NCI-H1105 treated with DMSO at 0.1 percent for 48 hours (cell line): ENCODE measurements at places on chromosomes 16 and 17.
A peak's percentile ranks its signal among the peaks of the same experiment; 100 is the strongest.

DNA sequence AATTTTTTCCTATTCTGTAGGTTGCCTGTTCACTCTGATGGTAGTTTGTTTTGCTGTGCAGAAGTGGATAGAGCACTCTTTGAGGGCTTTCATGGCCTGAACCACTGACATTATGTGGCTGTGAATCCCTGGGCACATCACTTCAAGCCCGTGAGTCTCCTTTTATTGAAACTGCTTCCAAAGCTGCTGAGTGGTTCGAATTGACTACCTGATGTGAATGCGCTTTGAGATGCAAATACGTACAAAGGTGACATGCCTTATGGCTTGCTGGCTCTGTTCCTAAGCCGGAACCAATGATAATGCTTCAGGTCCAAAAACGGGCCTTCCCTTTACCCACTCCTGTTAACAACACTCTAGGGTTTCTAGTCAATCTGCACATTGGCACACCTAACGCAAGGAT is 34.3 kb downstream of the ASPA start:
- DNase-seq, result no peak

GRCh38 chr16:31430380-31431052 is 2.4 kb upstream of the COX6A2 start:
- no peak for DNase-seq

GRCh38 chr16:62954144-62955032 is 918.1 kb upstream of the CDH8 start:
- no peak for DNase-seq

GRCh38 chr16:69564845-69565670 is 708 bp upstream of the NFAT5 start:
- no peak for DNase-seq

- DNase-seq, result no peak
Measured at GRCh38 chr16:31327646-31328225, 27.2 kb upstream of the ITGAX start.

DNA sequence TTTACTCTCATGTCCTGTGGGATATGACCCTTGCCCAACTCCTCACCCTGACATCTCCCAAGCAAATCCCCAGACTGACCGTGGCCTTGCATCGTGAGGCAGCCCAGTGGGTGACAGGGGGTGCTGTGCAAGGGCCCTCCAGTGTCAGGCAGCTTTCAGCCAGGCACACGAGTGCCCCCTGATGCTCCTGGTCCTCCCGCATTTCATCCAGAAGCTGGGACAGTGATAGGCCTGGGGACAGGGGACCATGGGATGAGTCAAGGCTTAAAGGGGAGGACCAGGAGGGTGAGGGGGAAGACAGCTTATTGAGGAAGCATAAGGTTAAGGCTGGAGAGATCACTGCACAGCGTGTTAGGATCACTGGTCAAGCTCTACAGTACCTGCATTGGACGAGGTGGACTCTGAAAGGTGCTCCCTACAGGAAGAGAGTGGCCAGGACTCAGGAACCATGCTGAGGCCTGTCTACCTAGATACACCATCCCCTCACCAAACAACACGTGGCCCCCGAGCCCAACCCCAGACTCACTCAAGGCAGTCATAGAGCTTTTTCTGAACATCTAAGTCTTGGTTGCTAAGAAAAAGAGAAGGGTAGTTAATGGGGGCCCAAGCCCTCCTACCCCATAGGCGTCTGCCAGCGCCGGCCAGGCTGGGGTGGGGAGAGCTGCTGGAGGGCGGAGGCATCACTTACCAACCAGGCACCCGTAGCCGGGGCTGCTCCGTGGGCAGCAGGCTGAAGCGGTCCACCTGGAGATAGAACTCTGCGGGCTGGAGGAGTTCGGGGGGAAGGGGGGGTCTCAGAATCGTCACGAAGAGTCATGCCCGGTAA is 998 bp downstream of the ACD start:
- DNase-seq, result no peak

DNA sequence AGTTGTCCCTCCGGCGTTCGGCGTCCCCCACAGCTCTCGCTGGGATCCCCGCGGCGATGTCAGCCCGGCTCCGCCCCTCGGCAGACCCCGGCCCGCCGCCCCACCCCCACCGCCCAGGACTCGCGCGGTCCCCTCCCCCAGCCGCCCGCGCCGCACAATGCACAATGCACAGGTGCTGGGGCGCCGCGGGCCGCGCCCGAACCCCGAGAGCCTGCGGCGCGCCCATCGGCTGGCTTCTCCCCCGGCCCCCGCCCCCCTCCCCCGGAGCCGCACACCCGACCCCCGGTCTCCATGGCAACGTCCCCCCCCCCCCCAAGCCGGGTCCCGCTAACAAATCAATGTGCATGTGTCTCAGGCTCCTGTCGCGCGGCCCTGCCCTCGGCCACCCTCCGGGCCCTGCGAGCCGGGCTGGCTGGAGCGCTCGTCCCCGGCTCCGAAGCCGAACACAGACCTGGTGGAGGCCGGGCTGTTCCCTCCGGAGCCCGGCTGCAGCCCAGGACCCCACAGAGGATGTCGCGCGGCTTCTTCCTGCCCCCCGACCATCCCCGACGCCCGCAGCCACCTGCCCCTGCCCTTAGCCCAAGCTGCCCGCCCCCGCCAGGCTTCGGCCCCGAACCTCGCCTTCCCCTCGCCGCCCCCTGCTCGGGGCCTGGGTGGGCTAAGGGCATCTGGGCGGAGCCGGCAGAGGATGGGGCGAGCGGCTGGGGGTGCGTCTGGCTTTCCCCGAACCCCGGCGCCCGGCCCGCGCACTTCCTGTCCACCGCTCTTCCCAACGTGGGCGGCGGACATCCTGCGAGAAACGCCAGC is 818 bp upstream of the CBX8 start:
- DNase-seq, result peak; percentile 58

GRCh38 chr17:64083563-64084085 is 46.3 kb downstream of the ERN1 start:
- DNase-seq, result no peak

DNA sequence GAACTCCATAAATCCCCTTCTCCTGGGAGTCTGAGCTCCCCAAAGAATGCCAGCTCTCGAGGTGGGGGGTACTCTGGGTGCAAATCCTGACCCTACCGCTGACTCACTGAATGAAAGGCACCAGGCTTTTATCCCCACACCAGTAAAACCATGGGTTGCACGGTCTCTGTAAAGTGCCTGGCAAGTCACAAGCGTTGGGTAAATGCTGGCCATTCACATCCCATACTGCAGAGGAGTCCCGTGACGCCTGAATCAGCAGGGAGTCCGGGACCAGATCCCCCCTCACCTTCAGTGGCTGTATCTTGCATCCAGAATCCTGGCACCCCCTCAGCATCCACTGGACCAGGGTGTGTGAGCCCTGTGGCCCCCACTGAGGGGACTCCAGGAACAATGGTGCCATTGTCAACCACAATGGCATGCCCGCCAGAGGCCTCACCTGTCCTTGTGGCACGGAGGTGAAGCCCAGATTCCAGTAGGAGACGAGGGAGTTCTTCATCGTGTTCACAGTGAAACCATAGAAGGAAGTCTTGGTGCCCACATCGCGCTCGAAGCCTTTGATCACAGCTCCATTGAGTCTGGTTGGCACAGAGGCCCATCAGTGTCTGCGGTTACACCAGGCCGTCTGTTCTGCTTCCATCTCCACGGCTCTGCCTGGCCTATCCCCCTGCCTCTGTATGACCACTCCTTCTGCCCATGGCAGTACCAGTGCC is 13.3 kb downstream of the ST6GALNAC2 start:
- no peak for DNase-seq

DNA sequence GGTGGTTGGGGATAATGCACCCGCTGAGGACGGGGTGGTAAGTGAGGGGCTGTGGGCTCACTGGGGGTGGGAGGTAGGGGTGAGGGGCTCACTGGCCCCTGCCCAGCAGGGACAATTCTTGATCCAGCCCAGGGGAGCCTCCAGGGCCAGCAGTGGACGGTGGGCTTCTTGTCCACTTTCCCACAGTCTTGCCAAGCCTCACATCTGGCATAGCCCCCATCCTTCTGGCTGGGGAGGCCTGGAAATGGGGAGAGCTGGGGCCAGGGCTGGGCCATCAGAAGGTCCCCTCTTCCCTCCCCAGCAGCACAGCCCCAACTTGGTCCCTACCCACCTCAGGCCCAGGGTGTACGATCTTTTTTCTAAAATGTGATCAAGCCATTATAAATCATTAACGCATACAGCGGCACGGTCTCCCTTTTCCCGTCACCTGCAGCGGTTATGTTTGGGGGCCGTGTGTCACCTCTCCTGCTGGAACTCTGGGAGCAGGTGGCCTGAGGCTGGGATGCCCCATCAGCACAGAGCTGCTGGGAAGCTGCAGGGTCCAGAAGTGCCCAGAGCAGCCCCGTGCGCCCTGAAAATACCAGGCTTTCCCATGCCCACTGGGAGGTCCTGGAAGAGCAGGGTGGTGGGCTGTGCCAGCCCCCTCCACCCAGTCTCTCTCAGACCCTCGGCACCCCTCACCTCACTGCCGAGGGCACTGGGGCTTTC is 7.2 kb upstream of the SETD6 start:
- DNase-seq, result no peak

DNA sequence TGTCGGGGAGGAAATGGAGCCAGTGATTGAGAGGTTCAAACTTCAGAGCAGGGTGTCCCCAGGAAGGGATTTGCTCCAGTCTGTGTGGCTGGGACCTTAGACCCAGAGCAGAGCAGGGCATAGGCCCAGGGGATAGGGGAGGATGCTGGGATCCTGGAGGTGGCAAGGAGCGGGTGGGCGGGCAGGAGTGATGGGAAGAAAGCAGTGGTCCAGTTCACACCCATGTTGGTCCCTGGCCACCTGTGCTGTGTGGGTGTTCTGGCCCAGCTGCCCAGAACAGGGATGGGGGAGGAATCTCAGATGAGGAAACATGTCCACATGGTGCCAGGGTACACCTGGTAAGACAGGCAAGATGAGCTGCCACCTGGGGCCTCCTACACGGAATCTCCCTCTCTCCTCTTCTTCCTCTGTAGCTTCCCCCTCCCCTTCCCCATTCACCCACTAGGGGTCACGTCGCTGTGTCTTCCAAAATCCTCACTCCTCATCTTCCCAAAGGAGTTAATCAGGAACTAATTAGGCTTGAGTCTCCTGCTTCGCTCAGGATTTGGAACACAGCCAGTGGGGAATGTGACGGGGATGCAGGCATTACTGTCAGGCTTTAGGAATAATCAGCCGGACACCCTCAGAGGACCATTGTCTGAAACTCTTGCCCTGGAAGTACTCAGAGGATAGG is 2.3 kb downstream of the BEAN1 start:
- no peak for DNase-seq

GRCh38 chr16:11272484-11272883 is 945 bp downstream of the PRM3 start:
- DNase-seq, result no peak

DNA sequence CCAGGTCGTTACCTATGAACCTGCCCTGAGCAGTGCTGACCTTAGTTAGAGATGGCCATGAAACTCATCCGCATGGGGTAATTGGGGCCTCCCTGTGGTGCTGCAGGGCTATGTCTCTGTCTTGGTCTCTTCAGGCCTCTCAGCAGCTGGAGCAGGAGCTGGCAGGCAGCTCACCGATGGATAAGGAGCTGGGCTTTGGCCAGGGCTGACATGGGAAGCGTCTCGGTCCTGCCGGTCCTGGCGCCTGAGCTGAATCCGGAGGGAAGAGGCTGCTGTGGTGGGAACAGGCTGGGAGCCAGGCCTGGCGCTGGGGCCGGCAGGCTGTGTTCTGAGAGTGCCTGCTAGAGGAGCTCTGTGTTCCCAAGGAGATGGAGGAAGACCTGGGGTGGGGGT is 10.1 kb downstream of the IL32 start:
- no peak for DNase-seq

GRCh38 chr16:73888840-73889490 is 407.6 kb upstream of the PSMD7 start:
- DNase-seq, result no peak

- DNase-seq, result no peak
Measured at GRCh38 chr17:5892921-5893675, 177.1 kb upstream of the WSCD1 start.

- DNase-seq, result no peak
Measured at GRCh38 chr16:51429041-51429440, 278.0 kb upstream of the SALL1 start.

DNA sequence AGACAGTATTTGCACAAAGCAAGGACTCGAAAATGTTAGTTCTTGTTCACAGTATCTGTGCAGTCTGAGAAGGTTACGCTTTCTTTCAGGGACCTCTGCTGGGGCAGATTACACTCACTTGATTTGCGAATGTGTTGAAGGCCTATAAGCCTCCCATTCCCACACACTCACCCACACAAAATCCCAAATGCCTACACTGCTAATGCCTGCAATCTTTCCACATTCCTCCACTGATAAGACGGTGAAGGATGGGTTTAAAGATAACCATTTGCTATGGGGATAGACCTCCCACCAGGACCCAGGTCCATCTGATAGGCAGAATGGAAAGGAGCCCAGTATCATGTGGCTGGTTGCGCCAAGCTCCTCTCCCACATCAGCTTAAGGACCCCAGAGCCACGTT is 394.9 kb upstream of the SALL1 start:
- no peak for DNase-seq

- no peak for DNase-seq
Measured at GRCh38 chr17:20783091-20783490, 203.6 kb downstream of the CDRT15L2 start.

DNA sequence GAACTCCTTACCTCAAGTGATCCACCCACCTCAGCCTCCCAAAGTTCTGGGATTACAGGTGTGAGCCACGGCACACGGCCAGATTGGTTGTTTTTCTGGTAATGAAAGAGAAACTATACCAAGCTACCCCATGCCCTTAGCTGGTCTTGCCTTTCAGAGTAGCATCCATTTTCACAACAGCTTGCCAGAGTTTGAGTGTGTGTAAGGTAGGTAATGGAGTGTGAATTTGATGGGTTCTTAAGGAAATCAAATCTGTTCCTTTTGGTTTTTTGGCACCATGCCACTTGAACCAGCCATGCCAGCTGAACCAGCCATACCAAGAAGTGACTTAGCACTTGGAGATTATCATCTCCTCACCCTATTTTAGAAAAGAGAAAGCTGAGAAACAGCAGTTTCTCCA is 5.1 kb downstream of the CALCOCO2 start:
- no peak for DNase-seq

- peak; percentile 30 for DNase-seq
Measured at GRCh38 chr17:72560303-72561247, 439.8 kb downstream of the SOX9 start.

DNA sequence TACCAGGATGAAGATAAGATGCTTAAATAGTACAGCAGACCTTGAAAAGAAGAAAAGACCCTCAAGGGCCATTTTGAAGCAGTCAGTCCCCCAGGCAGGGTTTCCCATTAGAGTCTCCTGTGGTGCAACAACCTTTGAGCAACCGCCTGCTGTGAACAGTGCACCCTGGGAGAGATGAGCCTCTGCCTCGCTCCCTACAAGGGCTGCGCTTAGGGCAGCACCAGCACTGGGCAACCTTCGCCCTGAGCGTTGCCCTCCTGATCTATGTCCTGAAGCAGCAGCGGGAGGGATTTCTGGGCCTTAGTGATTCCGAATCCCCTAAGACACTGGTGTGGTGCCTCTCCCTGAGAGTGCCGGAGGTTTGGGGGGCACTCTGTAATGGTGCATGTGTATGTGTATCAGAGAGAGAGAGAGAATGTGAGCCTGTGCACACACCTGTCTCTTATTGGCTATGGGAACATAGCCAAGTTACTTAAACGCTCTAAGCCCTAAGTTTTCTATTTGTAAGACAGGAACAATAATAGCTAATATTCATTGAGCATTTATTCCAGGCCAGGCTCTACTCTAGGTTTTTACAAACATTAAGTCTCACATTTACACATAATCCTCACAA is 25.2 kb upstream of the ABCC12 start:
- peak; percentile 50 for DNase-seq

- DNase-seq, result no peak
Measured at GRCh38 chr16:75116081-75116910, at the start of gene LDHD. LDHD (minus strand) TSS chr16:75116780; CDS start chr16:75116720, 60 bp downstream.

- no peak for DNase-seq
Measured at GRCh38 chr17:4536742-4537411, 18.3 kb downstream of the MYBBP1A start.
